Dermis microvascular lymphatic vessel endothelial cell (primary cell): ENCODE measurements at places on chromosomes 3 and 15. TPM values are rescaled to one million over a fixed set of nuclear protein-coding genes. Genes with fewer than 3 reads are reported as not detected.

WWTR1 gene
- 94.6 and 213 TPM in 2 replicates for total RNA-seq

CPNE9 gene
- total RNA-seq = not detected in 2 replicates

EPHB3 gene
- total RNA-seq = 0.13 and 0.25 TPM in 2 replicates

SOX14 gene
- not detected in 2 replicates for total RNA-seq

MAP1A gene
- under 0.01 and 0.13 TPM in 2 replicates for total RNA-seq

HCN4 gene
- not detected in 2 replicates for total RNA-seq

CYP11A1 gene
- total RNA-seq = not detected in 2 replicates

ACAP2 gene
- total RNA-seq = 35.0 and 36.2 TPM in 2 replicates

- no peak for DNase-seq
Measured at GRCh38 chr15:88002706-88003105, 253.8 kb downstream of the NTRK3 start.

- no peak for DNase-seq
Measured at GRCh38 chr15:40282147-40282868, 556 bp downstream of the ANKRD63 start.

- no peak for DNase-seq
Measured at GRCh38 chr15:83065431-83065830, 1.6 kb downstream of the BTBD1 start.

DNA sequence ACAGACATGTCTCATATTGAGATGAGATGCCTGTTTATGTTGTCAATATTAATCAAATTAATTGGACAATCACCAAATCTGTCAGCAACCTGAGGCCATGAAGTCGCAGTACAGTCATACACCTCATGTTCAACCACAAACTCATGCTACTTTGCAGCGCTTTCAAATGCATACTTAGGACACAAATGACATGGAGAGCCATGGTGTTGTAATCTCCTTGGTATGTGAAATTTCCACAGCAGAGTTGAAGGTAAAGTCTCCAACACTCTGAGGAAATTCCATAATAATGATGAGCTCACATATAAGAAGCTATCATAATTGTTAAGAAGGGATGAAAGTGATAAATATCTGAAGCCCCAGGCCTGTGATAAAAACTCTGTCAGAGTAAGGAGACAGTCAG lies 873.9 kb downstream of the MCTP2 start:
- no peak for DNase-seq

DNA sequence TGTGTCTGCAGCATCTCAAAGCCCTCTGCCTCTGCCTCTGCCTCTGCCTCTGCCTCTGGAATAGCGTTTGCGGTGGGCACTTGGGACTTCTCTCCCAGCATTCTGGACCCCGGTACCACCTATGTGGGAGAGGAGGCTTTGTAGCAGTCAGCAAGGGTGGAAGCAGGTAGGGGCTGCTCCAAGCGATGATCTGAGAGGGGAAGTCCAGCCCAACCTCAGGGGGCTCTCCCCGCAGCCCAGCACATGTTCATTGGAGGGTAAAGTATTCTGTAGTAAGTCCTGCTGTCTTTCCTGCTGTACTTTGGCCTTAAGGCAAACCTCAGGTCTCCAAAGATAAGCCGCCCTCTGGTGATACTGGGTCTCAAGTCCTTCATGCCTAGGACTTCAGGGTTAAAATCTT lies 68.6 kb downstream of the FAM174B start:
- DNase-seq = no peak

- DNase-seq = no peak
Measured at GRCh38 chr3:25663869-25664811, 567 bp downstream of the TOP2B start.

DNA sequence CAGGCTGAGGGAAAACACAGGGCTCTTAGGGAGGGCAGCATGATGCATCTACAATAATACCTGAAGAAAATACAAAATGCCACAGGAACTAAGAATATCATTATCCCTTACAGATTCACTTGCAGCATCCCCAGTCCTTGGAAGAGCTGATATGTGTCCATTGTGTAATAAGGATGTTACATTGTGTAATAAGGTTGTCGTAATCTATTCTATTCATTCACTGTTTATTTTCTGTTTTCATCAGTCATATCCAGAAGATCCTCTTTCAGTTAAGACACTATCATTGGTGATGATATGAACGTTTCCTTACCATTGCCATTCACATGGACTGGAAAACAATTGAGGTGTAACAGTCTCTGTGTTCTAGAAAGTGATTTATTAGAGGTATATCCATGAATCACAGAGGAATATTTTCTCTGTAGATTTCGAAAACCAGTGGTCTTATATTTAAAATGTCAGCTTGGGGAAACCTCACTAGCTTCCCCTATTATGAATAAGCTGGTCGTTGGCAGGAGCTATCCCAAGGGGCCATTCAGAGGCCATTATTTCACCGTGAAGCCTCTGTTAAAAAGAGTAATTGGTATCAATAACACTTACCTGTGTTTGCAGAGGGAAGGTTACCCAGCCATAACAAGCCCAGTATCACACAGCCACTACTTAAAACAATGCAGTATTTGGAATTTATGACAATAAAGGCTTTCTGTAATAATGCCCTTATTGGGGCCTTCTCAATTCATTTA lies 241.1 kb downstream of the ZNF385D start:
- DNase-seq = no peak

- DNase-seq = no peak
Measured at GRCh38 chr15:78662028-78662427, 21.0 kb upstream of the CHRNB4 start.

GRCh38 chr3:30007668-30008067 lies 598.7 kb upstream of the TGFBR2 start:
- DNase-seq = peak; percentile 44
